ENCODE measurements at places on chromosomes 2 and 18.

DNA sequence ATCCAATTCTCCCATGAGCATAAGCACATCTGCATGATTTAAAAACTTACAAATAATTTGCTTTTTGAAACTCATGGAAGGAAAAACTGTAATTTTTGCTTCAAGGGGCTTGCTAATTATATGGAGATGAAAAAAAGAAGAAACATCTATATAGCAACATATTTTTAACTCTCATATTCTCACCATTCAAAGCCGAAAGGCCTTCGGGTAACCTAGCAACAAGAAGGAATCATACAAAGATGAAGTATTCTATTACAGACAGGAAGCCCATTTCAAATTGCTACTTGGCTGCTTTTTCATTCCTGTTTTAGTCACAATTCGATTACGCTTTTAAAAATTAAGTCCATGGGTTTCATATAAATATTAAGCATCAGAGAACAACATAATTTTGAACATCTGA, 39.2 kb upstream of the RNU4ATAC start:
- no peak for DNase-seq

GRCh38 chr2:196486146-196486545, 153.4 kb upstream of the CCDC150 start:
- no peak for DNase-seq

DNA sequence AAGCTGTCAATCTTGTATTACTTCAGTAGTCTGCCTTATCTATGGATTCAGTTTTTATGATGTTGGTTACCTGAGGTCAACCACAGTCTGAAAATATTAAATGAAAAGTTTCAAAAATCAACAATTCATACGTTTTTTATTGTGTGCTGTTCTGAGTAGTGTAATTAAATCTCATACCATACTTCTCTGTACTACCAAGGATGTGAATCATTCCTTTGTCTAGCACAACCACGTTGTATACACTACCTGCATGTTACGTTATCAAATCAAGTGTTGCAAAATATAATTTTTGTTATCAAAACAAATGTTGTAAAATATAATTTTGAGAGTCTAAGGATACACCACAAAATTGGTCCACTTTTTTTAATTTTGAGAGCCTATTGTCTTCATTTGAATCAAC, 590.2 kb upstream of the SETBP1 start:
- DNase-seq = no peak

GRCh38 chr2:120864981-120865380, 129.3 kb downstream of the GLI2 start:
- DNase-seq = no peak

DNA sequence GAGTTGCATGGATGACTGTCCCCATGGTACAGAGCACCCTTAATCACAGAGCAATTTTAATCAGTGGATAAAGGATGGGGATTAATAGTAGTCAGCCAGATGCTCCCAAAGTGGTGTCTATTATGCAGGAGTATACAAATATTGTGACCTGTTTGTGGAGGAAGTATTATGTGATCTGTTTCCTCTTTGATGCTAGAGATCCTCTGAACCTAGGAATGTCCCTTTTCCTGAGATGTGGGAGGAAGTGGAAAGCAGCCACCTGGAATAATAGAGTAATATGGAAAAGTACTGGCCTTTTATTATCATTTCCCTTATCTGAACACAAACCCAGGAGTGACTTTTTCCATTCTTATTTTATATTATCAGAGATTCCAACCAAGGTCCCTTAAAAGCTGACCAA, 94.2 kb upstream of the EFEMP1 start:
- no peak for DNase-seq

Measured in activated CD8-positive, alpha-beta memory T cell treated with anti-CD3 and anti-CD28 coated beads for 48 hours (primary cell).